ENCODE measurements at places on chromosomes 7 and 10.

GRCh38 chr7:134279336-134279735 lies 37.4 kb downstream of the SLC35B4 start:
- DNase-seq = no peak

GRCh38 chr10:6275022-6275997 lies 72.6 kb downstream of the PFKFB3 start:
- DNase-seq = no peak

DNA sequence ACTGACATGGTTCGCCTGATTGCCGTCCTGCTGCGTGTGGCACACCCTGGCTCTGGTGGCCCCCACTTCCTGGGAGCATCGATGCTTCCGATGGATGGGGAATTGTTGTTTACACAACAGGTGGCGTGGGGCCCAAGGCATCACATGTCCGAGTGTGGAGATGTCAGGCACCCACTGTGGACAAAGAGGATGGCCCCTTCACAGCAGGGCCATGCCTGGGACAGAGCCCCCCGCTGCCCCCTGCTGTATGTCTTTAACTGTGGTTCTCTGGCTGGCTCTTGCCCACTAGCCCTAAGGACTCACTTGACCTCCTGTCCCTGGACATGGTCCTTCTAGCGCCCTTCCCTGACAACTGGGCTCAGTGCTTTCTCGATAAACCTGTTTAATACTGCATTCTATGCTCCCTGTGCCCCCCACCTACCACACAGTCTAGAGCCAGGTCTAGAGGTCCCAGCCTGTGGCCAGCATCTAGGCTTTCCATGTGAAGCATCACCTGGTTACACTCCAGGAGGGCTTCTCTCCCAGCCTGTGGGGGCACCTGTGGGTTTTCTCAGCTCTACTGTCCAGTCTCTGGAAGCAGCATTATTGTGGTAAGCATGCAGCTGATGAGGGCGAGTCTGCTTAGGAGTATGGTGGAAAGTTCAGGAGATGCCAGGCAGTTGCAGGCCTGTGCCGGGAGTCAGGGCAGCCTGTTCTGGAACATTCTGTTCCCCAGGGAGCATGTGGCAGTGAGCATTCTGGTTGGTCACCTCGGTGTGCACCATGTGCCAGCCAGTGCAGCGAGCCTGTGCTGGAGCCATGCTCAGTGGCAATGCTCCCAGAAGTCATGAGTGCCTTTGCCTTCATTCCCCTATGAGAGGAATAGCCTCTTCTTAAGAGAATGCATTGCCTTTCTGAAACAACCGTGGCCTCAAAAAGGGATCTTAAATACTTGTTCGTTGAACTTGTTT lies 10.4 kb downstream of the ADCY1 start:
- DNase-seq = no peak

DNA sequence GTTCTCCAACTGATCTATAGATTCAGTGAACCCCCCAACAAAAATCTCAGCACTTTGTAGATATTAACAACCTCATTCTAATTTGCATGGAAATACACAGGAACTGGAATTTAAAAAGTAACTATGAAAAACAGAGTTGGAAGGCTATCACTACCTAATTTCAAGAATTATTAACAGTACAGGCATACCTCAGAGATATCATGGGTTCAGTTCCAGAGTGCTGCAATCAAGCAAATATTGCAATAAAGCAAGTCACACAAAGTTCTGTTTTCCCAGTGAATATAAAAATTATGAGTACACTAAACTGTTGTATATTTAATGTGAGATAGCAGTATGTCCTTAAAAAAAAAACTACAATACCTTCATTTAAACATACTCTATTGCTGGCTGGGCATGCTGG lies 78.5 kb downstream of the LARP4B start:
- no peak for DNase-seq

DNA sequence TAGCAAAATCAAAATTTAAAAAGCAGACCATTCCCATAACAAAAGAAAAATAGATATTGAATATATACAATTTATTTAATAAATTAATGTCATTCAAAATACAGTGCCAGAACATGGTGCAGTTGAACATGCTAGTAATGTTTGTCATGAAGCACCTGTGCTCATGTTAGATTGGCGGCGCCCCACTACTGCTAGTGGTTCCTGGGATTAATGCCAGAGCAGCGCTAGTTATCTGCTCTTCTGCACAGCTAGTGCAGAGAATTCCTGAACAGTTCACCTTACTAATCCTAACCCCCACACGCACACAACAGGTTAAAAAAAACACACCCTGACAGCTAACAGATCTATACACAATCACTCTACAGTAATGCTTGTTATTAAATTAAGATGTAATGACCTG lies 23.4 kb downstream of the KBTBD2 start:
- DNase-seq = no peak

DNA sequence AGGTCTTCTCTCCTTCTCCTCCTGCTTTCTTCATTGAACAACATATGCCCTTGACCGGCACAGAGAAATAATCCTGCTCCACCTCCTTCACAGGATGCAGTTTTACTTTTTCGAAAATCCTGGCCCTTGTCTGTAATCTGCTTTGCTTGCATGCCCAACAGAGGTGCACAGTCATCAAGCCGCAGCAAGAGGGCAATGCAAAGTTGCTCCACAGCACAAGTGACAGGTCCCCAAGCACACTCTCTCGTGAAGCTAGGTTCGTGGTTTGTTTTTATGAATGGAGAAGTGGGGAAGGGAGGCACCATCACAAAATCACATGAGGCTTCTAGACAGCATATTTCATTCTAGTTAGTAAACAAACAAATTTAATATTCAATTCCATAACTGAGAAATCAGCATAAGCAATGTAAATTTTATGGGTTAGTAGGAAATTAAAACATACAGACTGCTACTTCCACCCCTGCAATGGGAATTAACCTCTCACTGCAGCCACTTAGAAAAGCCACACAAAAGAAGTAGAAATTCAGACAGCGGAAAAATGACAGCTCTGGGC lies 178.8 kb downstream of the TPK1 start:
- no peak for DNase-seq

DNA sequence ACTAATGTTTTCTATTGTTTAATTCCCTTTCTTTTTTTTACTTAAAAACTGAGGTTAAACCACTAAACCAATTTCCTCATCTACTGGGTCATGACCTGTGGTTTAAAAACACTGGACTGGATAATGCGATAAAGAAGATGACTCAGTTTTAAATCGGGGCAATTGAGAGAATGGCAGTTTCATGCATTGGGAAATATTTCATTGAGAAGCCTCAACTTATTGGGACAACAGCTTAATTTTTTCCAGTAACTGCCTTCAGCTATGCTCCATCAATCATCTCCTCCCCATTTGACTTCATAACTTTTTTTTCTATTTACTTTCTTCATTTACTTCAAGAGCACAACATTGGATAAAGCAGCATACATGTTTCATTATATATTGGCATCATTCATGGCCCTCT lies 61.8 kb upstream of the MET start:
- DNase-seq = no peak
